ENCODE measurements at places on chromosomes 6 and 20.

- no peak for DNase-seq
These were observed 134.8 kb upstream of the PRDM1 start for GRCh38 chr6:105951322-105951721.

- no peak for DNase-seq
These were observed 12.1 kb upstream of the EYS start for GRCh38 chr6:65719101-65719500.

GRCh38 chr20:36149469-36149868 lies 5.1 kb upstream of the EPB41L1 start:
- no peak for DNase-seq

DNA sequence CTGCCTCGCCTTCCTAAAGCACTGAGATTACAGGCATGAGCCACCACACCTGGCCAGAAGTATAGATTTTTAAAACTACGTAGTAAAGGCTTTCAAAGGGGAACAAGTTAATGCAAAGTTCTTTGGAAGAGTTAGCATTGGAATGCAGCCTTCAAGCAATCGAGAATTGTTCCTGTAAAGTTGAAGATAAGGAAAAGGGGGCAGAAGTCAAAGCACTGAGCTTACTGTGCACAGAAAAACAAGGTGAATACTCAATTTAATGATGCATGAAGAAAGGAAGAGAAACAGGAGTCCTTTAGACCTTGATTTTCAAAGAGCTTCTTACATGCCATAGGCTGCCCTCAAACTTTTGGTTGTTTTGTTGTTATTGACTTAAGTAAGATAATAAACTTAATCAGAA lies 29.1 kb upstream of the LGSN start:
- no peak for DNase-seq

- DNase-seq: no peak
These were observed 27.0 kb upstream of the MDGA1 start for GRCh38 chr6:37724530-37725220.

- DNase-seq: no peak
These were observed 332.5 kb downstream of the CD83 start for GRCh38 chr6:14450133-14450504.

GRCh38 chr20:44034451-44034850 lies 119.8 kb downstream of the TOX2 start:
- DNase-seq: no peak

GRCh38 chr6:46867411-46867810 lies 54.3 kb downstream of the ADGRF5 start:
- no peak for DNase-seq

DNA sequence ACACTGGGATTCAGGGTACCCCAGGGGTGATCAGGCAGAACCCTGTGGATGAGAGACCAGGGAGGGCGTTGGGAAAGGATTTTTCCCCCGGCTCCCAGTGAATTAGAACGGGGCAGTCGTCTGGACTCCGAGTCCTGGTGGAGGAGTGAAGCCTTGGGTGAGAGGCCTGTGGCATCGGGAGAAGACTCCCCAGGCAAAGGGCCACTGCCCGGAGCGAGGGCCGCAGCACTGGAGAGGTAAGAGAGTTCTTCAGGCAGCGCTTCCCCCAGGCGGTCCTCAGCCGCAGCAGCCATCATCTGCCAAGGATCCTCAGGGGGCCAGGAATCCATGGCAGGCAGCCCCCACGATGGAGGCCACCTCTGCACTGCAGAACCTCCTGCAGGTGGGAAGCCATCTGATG lies 663 bp downstream of the C6orf15 start:
- no peak for DNase-seq

GRCh38 chr6:93453956-93454355 lies 34.6 kb upstream of the EPHA7 start:
- no peak for DNase-seq

DNA sequence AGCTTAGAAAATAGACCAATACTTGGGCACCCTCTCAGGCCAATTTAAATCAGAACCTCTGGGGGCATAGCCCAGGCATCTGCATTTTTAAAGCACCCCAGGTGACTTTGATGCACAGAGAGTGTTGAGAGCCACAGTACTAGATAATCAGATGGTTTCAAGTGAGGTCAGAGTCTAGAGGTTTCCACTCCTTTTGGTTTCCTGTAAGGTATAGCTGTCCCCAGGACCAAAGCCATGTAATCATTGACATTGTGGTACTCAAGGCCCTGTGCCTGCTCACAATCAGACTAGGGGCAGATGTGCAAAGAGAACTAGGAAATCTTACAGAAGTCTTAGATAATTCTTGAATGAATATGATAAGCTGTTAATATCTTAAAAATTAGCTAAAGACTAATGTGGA lies 9.1 kb downstream of the FILIP1 start:
- no peak for DNase-seq

DNA sequence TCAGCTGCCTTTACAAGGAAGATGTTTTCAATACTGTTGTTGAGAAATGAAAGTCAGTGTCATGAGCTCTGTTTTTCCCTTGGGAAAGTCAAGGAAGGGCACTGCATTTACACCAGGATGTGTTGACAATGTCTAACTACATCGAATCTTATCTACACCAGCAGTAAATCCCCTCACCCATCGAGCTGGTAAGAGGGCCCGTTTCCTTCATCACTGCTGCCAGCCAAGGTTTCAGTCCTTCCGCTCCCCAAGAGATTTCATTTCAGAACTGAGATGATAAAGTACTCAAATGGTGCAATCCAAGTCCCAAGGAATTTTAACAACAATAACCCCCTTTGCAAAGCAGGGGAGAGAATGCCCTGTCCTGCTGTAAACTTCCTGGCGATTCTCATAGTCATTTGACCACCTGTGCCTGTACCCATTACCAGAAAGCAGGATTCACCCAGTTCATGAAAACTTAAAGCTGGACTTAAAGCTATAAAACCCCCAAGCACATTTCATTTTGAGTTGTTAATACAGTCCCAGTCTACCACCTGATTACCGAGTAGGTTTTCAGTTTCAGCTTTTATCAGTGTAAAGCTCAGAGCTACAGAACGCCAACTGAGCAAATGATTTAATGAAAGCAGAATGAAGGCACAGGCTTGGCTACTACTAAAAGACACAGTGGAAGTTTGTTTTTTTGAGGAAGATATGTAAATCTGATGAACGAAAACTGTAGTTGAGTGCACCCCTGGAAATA lies 122.5 kb upstream of the TAB2 start:
- no peak for DNase-seq
